Left lobe of liver (tissue), 2 donors: ENCODE measurements at places on chromosomes 1 and 21. TPM values are rescaled to one million over a fixed set of nuclear protein-coding genes. Genes with fewer than 3 reads are reported as not detected.

Gene XCL1
- total RNA-seq: 0.13 TPM

DNA sequence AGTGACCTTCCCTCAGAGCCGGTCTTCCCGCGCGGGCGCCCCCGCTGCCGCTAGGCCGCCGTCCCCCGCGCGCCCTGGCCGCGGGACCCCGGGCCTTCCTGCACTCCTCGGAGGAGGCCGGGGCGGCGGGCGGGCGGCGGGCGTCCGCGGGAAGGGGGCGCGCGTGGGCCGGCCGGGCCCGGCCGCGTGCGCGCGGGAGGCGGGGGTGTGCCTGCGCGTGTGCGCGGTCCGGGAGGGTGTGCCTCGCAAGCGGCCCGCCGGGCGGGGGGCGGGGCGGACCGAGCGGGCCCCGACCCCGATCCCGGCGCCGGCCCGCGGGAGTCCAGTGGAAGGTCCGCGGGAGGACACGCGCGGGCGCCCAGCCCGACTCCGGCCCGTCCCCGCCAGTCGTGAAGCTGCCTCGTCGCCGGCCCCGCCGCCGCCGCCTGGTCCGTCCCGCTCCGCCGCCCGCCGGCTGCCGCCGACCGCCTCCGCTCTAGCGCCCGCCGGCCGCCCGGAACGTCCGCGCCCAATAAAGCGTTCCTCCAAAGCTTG lies 438 bp downstream of the MRPS6 start:
- peak; percentile 66 for DNase-seq

DNA sequence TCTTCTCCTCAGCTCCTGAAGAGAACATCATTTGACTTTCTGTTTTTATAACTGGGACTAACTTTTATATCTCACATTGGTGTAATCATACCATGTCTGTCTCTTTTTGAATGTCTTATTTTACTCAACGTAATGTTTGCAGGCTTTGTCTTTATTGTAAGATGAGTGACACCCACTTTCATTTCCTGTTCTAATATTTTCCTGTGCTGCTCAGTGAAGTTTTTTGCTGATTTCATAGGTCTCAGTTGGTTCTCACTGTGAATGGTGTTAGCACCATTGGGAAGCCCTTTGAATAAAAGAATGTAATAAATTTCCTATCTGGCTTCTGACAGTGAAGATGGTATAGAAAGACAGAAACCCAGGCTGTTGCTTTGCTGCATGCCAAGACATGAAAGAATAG lies 84.0 kb downstream of the RAVER2 start:
- no peak for DNase-seq

GRCh38 chr1:6440198-6441126 lies 15.9 kb downstream of the ESPN start:
- peak; percentile 76 for DNase-seq

DNA sequence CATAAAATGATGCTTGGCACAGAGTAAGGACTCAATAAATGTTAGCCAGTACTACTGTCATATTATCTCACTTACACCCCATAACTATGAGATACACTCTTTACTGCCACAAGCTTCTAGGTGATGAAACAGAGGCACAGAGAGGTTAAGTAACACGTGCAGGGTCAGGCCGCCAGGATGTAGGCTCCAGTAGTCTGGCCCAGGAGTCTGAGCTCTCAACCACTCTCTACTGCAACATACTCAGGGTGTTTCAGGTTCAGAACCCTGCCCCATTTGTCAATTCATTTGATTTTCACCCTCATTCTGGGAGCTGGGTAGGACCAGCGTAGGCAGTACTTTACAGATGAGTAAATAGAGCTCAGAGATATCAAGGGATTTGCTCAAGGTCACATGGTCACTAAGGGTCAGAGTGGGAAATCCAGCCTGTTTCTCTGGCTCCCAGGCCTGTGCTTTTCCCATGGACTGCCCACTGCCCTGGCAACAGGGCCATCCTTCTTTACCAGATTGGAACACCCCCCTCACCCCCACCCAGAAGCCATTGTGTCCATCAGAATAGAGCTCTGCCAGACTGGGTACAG lies 21.2 kb downstream of the IQGAP3 start:
- DNase-seq: no peak
